ENCODE measurements at places on chromosomes 5 and 9.

DNA sequence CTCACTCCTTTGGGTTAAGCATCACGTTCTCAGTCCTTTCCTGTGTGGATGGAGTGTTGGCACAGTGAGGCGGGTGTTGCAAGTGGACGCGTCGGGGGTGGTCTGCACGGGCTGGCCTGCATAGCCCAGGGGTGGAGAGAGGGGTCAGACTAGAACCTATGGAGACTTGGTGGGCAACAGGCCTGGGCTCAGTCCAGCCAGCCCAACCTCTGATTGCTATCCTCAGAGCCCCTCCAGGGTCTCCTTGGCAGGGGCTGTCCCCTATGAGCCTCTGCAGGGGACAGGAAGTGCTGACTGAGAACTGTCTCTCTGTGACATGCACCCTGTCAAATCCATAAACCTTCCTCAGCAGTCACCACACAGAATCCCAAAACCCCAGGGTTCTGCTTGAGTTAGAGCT is 2.3 kb downstream of the DCANP1 start:
- no peak for DNase-seq

DNA sequence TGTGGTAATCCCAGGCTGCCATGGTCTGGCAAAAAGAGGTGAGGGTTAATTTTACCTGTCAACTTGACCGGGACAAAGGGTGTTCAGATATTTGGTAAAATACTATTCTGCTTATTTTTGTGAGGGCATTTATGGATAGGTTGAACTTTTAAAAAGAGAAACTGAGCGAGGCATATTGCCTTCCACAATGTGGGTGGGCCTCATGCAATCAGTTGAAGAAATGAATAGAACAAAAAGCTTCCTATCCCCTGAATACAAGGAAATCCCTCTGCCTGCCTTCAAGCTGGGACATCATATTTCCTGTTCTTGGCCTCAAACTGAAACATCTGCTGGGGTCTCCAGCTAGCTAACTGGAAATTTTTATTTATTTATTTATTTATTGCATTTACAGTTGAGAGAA is 734.7 kb downstream of the IRX1 start:
- DNase-seq: no peak

DNA sequence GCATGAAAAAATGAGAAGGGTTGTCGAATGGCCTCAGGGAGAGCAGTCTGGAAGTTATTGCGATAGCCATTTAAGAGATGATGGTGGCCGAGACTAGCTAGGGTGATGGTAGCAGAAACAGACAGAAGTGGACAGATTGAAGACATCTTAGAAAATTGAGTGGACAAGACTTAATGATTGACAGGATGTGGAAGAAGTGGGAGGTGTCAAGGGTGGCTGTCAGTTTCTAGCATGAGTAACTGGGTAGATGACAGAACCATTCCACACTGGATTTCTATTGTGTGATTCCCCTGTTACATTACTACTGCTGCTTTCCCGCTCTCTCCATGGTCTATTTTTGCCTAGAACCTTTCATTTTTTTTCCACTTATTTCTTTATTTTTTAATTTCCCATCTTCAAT is 12.6 kb downstream of the CHMP5 start:
- DNase-seq: no peak

DNA sequence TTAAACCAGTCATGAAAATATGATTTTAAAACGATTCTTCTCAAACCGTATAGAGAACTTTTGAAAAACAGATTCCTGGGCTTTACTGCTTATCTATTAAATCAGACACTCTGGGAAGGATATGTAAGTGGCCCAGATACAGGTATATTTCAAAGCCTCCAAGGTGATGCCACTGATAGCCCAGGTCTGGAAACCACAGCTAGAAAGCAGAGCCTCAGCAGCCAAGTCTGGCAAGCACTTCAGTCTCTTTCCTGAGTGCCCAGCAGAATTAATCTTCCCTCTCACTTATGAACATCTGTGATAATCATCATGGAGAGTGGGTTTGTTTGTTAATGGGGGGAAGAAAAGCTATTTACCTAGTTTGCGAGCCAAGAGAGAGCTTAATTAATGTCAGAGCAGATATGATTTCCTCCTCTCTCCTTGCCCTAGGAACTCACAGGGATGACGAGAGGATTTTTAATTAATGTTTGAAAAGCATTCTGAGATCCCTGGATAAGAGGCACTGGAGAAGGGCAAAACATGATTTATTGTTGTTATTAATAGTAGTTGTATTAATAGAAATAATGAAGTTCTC is 368.4 kb downstream of the TLE1 start:
- DNase-seq: no peak

DNA sequence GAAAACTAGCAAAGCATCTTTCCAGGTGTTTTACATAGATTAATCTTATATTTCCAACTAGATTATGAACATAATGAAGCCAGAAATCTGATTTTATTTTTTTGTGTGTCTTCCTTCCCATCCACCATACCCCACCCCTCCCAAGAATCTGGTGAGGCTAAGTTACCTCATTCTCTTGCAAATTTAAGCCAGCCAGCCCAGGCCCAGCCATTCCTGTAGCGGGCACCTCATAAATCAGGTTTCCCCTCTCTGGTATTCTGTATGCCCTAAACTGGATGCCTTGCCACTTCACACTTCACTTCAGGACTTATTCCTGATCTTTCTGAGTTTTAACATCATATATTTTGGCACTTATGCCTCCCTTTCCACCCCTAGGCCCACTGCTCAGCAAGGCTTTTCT is 21.8 kb downstream of the C9 start:
- no peak for DNase-seq

GRCh38 chr9:7443541-7443940 is 356.0 kb downstream of the DMAC1 start:
- DNase-seq: no peak

DNA sequence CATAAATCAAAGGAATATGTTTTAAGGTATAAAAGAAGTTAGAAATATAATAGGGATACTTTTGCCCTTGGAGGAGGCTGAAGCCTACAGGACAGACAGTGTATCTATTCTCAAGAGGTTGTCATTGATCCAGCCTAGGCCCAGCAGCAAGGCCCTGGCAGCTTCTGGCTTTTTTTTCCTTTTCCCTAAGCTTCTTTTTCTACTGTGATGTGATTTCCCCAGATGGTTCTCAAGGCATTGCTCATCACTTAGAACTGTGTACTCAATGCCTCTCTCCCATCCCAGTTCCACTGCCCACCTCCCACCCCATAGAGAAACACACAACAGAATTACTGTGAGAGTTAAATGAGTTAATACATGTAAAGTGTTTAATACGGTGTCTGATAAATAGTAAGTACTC is 88.6 kb downstream of the SLC44A1 start:
- DNase-seq: no peak

GRCh38 chr9:107559494-107560086 is 70.0 kb upstream of the KLF4 start:
- no peak for DNase-seq

- DNase-seq: no peak
Measured at GRCh38 chr5:139835656-139836055, 40.0 kb downstream of the PSD2 start.

Measured in hematopoietic multipotent progenitor cell treated with erythropoietin and hydrocortisone succinate and interleukin-3 and kit ligand, for 15 days (in vitro differentiated cells).